NCI-H1694 (cell line): ENCODE measurements at places on chromosomes 12 and 14.

- DNase-seq = no peak
Measured at GRCh38 chr14:99758121-99758821, 34.9 kb upstream of the EML1 start.

- no peak for DNase-seq
Measured at GRCh38 chr14:101815994-101816393, 54.5 kb downstream of the PPP2R5C start.

GRCh38 chr12:91978143-91978542 is 167.5 kb downstream of the BTG1 start:
- no peak for DNase-seq

DNA sequence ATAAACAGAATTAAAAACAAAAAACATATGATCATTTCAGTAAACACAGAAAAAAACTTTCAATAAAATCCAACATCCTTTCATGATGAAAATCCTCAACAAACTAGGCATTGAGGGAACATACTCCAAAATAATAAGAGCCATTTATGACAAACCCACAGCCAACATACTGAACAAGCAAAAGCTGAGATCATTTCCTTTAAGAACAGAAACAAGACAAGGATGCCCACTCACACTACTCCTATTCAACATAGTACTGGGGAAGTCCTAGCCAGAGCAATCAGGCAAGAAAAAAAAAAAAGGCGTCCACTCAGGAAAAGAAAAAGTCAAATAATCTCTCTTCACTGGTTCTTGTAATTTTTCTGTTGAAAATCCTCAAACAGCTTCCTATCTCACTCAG is 30.1 kb downstream of the MRPL42 start:
- DNase-seq = no peak

- DNase-seq = no peak
Measured at GRCh38 chr12:44031472-44032185, 195.7 kb downstream of the TMEM117 start.

DNA sequence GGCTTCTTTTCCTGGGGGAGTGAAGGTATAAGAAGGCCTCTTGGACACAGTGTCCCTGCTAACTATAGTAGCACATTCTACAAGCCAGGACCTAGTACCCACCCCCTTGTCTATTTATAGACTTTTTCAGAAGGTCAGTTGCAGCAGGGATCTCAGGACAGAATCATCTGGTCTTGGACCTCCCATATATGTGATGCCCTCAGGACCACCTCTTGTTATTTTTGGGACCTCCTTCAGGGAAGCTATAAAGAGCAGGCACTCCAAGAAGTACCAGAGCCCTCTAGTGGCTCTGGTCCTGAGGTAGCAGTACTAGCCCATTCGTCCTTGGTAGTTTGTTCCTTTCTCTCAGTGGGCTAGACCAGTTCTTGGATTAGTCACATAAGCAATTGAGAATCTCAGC is 4.3 kb downstream of the COQ10A start:
- DNase-seq = no peak

DNA sequence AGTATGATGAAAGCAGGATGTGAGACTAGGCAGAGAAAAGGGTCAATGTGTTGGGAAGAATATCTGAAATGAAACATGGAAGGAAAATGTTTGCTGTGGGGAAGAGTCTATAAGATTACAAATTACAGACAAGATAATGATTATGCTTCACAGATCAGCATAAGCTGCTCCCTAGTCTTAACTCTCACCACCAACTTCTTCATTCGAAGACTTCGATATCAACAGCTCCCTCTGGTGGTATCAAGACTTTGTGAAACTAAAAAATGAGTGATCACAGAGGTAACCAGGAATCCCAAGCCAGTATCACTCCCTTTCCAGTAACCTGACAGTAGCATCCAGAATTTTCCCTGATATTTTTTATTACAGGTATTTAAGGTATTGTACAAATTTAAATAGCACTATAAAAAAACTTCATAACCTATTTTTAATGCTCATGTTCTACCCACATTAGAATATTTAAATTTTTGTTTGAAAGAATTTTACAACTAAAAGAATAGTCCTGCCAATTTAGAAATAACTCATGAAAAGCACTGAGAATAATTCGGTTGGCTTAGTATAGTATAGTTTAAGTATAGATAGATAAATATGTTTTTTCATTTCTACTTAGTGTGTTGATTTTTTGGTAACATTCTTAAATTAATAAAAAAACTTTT is 84.4 kb downstream of the C2CD5 start:
- DNase-seq = peak; percentile 50

- DNase-seq = peak; percentile 30
Measured at GRCh38 chr12:49827401-49828099, 663 bp downstream of the NCKAP5L start.

GRCh38 chr12:132239796-132240668 is 89.4 kb downstream of the GALNT9 start:
- DNase-seq = no peak

DNA sequence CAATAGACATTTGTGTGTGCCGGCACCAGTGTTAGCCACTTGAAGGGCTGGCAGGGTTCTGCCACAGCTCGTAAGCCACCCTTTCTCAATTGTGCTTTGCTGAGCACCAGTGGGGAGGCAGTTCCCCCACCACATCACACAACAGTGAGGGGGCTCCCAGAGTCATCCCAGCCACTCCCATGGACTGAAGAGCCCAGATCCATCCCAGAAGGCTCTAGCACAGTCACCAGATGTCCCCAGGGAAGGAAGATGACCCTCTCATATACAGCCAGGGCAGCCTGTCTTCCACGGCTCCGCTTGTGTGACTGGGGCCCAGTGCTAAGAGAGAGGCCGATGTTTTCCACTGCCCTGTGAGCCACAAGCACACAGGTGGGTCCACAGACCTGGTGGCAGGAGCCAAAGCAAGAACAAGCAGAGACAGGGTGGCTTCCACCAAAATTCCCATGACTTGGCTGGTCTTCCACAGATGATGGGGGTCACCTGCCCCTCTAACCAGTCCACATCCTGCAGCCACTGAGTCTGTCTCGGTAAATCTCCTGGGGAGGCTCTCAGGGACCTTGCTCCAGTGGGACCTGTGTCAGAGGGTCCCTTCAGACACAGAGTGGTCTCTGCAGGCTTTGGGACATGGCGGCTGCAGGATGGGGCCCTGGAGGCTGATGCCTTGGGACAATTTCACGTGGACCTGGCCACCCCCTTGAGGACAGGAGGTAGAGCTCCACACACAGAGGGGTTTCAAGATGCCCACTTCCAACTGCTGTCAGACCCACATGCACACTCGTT is 71.9 kb upstream of the DDX11 start:
- DNase-seq = no peak

DNA sequence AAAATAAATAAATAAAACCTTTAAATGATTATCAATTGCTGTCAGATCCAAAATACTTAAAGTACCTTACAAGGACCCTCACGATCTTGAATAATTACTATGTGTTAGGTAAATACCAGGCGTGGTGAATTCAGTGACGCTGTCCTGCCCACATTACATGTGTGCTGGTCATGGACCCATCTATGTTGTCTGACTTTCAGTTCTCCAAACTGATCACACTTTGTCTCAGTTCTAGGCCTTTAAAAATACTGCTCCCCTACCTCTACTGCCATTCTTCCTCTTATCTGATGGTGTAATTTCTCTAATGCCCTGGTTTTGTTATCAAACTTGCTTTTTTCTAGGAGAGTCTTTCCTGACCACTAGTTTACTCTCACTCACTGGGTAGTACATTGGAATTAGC is 520.7 kb downstream of the TRHDE start:
- DNase-seq = no peak

GRCh38 chr12:89932954-89933353 is 224.3 kb upstream of the ATP2B1 start:
- DNase-seq = no peak

DNA sequence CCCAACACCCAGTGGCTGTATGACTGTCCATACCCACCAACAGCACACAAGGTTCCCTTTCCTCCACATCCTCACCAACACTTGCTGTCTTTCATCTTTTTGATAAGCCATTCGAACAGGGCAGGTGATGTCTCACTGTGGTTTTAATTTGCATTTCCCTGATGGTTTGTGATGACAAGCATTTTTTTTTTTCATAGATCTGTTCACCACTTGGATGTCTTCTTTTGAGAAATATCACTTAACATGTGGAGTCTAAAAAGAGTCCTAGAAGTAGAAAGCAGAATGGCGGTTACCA is 198.1 kb upstream of the DIO3 start:
- DNase-seq = no peak

GRCh38 chr12:108773798-108774788 is 42.8 kb upstream of the CORO1C start:
- DNase-seq = peak; percentile 74

DNA sequence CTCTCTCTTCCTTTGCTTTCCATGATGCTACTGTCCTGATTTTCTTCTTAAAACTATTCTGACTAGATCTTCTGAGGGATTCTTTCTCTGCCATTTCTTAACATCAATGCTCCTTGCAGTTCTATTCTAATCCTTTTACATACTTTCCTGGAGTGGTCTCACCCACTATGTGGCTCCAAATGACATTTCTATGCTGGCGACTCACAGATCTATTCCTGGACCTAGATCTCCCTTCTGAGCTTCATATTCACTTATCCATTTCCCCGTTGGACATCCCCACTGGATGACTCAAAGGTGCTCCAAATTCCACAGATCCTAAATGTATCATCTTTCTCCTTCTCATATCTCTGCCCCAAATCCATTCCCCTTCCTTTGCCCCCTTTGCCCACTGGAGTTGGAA is 4.1 kb downstream of the TEP1 start:
- DNase-seq = no peak

DNA sequence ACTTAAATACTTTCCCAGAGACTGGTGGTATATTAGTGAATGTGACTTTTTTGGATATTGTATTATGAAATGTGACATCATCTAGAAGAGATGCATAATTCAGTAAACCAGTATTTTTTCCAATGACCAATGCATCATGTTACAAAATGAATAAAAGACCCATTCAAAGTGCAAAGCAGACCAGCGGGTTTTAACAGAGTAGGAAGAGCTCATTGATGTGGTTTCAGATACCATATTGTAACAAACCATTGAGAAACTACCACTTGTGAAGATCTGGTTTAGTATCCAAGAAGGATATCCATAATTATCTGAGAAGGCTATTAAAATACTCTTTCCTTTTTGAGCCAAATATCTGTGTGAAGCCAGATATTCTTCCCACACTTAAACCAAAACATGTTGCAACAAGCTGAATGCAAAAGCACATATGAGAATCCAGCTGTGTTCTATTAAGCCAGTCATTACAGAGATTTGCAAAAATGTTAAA is 47.7 kb downstream of the MVK start:
- no peak for DNase-seq

DNA sequence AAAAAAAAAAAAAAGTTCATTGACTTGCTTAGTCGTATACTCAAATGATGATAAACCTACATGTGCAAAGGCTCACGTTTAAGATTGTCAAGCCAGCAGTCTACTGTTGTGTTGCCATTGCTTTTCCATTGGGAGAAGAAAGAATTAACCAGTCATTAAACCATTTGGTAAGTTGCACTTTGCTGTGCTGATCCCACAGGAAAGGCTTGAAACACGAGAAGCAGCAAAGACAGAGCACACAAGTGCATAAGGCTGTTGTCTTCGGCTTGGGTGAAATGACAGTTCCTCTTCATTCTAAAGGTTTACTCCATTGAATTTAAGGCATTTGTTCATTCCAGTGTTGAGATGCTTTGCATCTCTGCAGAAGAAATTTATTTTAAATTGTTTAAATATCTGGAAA is 50.1 kb downstream of the ZC3H14 start:
- no peak for DNase-seq

- DNase-seq = no peak
Measured at GRCh38 chr14:100474196-100474595, 113.0 kb downstream of the BEGAIN start.

GRCh38 chr12:59069516-59069915 is 149.2 kb upstream of the LRIG3 start:
- DNase-seq = no peak

DNA sequence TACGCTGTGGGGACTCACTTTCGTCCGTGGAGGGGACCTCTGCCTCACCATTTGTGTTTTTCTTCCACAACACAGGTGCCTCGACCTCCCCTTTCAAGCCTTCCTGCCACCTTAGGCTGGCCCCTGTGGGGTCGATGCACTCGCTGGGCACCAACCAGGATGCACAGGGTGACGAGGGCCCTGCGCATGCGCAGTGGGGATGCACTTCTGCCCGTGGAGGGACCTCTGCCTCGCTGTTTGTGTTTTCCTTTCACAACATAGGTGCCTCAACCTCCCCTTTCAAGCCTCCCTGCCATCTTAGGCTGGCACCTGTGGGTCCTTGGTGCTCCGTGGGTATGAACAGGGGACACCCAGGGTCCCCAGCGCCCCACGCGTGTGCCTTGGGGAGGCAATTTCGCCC is 356.8 kb downstream of the ALG10 start:
- no peak for DNase-seq

- no peak for DNase-seq
Measured at GRCh38 chr14:52937869-52938268, 13.0 kb downstream of the FERMT2 start.

DNA sequence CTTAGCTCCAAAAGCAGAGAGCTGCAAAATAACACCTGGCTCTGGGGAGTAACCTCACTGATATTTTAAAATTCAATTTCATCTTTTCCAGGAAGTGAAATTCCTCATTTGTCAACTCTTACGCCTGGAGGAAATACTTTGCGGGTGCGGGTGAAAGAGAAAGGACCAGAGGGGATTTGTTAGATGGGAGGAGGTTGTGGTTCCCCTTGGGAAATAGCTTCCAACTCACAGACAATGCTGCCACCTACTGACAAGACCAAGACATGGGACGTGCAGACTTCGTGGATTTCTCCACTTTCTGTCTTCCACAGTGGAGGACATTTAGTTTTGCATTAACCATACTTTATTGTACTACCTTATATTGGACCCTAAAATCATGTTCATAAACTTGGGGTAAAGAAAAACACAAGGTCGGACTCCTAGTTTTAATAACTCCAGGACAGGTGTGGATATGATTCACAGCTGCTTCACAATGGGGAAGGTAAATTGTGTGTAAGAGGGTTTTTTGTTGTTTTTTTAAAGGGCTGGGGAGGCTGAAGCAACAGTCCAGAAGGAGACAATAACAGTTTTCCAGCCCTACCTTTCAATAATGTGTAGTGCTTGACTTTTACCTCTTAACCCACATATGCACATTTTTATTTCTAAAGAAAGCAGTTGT is 10.8 kb downstream of the FBXL14 start:
- DNase-seq = peak; percentile 94

DNA sequence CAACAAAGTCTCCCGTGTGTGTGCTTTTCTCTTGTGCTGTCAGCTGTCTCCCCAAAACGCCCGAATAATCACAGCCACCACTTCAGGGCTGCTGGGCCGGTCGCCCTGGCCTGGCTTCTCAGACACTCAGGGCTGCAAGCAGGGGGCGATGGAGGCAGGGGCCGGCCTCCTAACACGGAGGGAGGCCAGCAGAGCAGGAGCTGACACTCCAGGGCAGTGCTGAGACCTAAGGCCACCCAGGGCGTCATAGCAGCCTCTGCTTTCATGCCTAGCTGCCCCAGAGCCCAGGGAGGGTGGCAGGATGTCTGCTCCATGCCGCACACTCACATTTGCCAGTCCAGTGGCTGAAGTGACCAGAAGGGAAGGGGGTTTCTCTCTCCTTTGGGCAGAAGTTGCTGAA is 25.6 kb downstream of the STX2 start:
- DNase-seq = no peak

GRCh38 chr14:103022685-103023044 is 34.7 kb downstream of the CDC42BPB start:
- DNase-seq = no peak
